ENCODE measurements at places on chromosomes 13 and 19.
A peak's percentile ranks its signal among the peaks of the same experiment; 100 is the strongest.

DNA sequence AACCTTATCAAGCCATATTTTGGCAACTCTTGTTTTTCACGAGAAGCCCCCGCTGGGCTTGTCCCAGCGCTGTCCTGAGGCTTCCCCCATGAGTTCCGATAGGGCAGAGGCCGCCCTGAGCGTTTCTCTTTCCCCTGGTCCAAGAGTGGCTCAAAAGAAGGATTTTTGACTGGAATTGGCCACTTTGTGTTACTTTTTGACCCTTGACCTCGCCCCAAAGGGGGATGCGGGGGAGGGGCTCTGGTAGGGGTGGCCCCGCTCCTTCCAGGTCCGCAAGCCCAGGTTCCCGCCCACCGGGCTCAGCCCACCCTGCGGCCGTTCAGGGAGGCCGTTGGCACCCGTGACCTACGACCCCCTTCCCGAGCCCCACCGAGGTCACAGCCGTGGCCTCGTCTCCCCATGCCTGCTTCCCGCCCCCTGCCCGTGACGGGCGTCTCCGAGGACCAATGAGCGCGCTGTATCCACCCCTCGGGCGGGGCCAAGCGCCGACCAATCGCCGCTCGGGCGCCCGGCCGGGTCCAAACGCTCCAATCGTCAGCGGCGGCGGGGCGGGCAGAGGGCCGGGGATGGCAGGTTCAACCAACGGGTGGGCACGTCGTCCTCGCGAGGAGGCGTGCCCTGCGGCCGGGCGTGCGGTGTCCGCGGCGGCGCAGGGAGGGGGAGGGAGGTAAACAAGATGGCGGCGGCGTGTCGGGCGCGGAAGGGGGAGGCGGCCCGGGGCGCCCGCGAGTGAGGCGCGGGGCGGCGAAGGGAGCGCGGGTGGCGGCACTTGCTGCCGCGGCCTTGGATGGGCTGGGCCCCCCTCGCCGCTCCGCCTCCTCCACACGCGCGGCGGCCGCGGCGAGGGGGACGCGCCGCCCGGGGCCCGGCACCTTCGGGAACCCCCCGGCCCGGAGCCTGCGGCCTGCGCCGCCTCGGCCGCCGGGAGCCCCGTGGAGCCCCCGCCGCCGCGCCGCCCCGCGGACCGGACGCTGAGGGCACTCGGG lies at the start of gene STK11:
Gene STK11 (plus strand): TSS at position 665 of the 986 bp plus-strand sequence. CDS start 1,136 bp downstream, outside the sequence.
- DNase-seq: peak; percentile 100

DNA sequence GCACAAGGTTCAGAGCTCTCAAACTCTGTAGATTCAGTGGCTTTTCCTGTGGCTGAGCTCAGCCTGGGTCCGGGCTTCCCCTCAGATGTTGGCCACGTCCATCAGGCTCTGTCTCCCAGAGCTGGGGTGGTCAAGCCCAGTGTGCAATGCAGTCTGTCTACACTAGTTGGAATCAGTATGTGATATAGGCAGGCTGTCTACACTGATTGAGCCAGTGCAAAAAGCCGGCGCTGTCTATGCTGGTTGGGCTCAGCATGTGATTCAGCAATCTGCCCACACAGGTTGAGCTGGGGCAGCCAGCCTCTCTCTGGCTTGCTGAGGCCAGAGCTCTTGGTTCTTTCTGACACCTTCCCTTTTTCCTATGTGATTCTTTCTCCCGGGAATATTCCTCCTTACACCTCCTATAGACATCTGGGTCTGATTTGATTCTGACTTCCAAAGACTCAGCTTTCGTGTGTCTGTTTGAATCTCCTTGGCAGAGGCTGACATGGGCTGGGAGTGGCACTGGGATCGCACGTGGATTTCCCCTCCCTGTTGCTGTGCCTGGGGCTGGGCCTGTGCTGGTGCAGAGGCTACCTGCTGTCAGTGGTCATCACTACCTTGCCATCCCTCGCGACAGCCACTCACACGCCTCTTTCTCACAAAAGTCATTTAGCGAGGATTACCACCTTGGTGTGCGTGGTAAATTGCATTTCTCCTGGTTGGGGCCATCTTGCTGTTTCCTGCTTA lies 9.3 kb downstream of the CHST8 start:
- no peak for DNase-seq

- peak; percentile 14 for DNase-seq
Observed at GRCh38 chr13:99442273-99442895, 58.9 kb upstream of the TM9SF2 start.

DNA sequence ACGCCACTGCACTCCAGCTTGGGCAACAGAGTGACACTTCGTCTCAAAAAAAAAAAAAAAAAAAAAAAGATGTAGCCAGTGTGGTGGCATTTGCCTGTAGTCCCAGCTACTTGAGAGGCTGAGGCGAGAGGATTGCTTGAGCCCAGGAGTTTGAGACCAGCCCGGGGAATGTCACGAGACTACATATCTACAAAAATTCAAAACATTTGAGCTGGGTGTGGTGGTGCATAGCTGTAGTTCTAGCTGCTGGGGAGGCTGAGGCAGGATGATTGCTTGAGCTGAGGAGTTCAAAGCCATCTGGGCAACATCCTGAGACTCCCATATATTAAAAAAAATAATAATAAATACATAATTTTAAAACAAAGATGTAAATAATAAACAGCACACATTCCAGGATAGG lies 46.6 kb downstream of the SMARCA4 start:
- no peak for DNase-seq

DNA sequence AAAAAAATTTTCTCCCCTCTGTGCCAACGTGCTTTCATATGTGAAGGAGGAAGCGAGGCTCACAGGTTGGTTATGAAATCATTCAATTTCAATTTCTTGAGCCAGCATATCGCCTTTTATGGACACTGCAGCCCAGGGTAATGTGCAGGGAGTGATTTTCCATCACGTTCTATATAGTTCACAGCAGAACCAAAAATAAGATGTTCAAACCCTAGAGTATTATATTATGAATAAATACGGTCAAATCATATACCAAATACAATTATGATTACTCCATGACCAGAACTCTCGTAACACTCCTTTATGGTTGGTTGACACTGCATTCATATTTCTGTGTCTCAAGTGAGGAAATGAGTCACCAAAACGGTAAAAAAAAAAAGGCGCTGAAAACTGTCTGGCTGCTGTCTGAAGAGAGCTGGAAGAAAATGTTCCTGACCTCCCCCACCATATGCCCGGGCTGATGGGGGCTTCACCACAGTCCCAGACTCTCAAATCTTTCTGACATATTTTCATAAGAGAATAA lies 75.8 kb upstream of the UBAC2 start:
- DNase-seq: no peak

GRCh38 chr13:34004676-34005075 lies 186.7 kb downstream of the RFC3 start:
- no peak for DNase-seq

DNA sequence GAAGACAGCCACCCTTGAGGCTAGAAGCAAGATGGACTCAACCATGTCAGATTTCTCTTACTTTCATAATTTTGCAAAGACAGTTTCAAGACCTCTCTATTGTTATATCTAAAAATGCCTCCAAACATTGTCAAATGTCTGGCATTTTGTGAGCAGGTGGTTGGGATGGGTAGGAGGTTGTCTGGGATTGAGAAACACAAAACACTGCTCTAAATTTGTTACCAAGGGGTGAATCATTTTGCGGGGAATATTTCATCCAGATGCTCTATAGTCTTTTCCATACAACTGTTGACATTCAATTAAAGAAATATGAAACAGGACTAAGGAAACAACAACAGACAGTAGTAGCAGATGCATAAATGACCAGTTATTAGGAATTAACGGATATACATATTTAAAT lies 208.2 kb downstream of the ITGBL1 start:
- DNase-seq: no peak

GRCh38 chr13:39095500-39095899 lies 57.2 kb downstream of the NHLRC3 start:
- DNase-seq: no peak

- DNase-seq: no peak
Observed at GRCh38 chr19:16586991-16587832, 15.0 kb upstream of the SLC35E1 start.

- DNase-seq: peak; percentile 14
Observed at GRCh38 chr19:27794494-27795042, 1418.4 kb downstream of the UQCRFS1 start.

DNA sequence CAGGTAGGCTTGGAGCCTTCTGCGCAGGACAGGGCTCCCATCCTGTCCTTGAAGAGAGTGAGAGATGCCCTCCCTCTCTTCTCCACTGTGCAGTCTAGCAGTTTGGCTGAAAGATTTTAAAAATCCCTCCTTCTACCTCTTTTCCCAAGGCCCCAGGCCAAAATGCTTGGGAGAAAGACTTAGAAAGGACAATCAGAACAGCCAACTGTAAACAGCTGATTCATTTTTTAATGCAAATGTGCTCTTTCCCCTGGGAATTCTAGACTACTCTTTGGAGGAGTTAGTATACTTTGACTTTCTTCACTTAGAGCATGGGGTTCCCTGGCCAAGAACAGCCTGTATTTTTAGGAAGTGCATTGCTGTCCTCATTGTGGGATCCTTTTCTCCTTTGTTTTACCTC lies 398.9 kb downstream of the GPC6 start:
- DNase-seq: no peak

DNA sequence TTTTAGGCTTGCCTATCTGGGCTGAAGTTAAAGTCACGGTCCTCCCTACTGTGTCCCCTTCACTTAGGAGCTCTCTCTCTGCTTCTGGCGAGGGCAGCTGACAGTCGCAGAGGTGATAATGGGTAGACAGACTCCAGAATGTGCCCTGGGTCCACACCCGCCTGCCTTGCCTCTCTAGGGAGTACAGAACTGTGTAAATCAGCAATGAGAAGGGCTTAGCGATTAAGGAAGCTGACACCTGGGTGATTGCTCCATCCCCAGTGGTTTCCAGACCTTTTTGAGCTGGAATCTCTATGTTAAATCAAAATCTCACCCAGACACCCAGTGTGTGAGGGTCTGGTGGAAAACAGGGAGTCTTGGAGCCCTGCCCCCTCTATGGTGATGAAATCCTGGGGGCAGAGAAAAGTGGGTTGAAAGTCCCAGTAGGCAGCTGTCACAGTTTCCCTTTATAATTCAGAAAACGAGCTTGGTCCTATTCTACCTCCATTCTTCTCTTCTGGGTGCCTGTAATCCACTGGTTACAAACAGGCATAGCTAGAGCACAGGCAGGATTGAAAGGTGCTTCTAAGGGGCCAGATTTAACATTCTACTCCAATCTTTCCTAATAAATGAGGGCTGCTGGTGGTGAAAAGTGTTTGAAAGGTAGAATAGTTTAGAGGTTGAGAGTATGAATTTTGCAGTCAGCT lies 46.9 kb downstream of the OLFM4 start:
- no peak for DNase-seq

GRCh38 chr19:17348700-17349099 lies 11.3 kb downstream of the GTPBP3 start:
- no peak for DNase-seq

GRCh38 chr13:51785712-51786424 lies 18.1 kb downstream of the DHRS12 start:
- no peak for DNase-seq

DNA sequence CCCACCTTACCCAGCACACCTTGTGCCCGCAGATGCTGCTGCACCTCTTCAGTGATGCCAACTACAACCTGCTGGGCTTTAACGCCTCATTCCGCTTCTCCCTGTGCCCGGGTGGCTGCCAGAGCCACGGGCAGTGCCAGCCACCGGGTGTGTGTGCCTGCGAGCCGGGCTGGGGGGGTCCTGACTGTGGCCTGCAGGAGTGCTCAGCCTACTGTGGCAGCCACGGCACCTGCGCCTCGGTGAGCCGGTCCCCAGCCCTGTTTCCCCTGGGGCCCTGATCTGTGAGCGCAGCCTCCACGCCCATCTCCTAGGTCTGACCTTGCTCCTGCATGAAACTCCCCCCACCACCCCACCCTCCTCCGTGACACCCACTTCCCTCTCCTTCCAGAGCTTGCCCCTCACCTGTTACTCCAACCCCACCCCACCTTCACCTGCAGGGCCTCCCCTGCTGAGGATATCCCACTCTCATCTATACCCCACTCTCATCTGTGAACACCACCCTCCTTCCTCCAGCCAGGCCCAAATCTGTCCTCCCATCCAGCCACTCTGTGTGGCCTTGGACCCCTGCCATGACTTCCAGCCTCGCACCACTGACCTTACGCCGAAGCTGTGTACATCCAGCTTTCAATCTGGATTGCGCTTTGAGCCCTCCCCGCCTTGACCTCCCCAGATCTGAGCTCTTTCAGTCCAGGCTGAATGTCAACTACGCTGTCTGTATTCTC lies 8.7 kb downstream of the MEGF8 start:
- DNase-seq: no peak

DNA sequence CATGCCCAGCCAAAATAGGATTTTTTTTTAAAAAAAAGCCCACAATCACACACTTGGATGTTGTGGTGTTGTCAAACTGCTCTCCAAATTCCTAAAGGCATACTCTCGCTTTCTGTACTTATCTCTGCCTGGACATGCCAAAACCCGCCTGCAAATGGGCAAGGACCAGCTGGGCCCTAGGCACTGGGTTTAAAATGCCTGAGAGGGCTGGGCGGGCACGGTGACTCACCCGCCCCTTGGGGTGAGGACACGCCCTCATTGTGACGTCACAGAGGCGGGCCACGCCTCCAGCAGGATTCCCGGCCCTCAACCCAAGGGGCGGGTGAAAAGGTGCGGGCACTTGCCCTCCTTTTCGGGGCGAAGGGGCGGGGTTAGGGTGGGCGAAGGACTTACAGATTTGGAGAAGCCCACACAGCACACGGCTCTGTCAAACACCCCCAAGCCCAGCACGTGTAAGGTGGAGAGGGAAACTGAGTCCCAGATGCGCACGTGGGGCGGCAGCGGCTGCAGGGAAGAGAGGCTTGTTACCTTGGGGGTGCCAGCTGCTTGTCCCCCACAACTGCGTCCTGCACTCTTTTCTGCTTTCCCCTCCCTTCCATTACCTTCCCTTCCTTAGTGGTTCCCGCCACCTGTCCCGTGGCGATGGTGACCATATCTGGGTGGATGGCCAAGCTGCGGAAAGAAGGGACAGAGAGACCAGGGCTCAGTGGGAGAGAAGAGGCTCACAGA lies 6.6 kb downstream of the EML2 start:
- no peak for DNase-seq

- DNase-seq: no peak
Observed at GRCh38 chr19:30668521-30669155, 296.5 kb downstream of the ZNF536 start.

DNA sequence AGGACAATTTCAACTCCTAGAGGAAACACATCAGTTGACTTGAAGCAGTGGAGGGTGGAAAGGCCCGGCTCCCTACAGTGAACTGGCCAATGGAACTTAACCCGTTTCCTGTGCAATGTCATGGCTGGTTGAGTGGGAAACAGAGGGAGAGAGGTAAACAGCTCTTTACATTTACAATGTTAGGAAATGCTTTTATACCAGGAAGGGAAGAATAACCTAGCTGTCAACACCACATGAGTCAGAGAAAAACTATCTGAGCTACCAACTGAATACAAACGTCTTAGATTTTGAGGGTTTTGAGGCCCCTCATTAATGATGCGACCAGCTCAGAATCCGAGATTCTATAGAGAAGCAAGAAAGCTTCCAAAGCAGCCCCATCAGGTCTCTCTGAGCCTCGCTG lies 36.7 kb downstream of the CARD8 start:
- DNase-seq: no peak
